Nucleus accumbens (tissue), 56 donors: ENCODE measurements at places on chromosomes 2 and 18.

DNA sequence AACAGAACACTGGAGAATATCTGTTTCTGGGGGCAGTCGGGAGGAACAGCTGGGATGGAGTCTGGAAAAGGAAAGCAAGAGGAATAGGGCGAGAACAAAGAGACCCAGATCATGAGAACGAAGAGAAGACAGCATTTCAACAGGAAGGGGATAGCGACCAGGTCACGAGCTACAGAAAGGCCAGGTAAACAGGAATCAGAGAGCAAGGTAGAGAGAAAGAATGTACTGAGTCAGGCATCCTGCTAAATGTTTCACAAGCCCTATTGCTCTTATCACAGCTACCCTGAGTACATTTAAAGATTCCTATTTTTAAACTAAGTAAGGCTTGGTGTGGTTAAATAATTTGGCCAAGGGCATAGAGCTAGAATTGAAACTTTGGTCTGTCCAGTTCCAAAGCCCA, 254.9 kb upstream of the RAB12 start:
- DNase-seq = no peak

DNA sequence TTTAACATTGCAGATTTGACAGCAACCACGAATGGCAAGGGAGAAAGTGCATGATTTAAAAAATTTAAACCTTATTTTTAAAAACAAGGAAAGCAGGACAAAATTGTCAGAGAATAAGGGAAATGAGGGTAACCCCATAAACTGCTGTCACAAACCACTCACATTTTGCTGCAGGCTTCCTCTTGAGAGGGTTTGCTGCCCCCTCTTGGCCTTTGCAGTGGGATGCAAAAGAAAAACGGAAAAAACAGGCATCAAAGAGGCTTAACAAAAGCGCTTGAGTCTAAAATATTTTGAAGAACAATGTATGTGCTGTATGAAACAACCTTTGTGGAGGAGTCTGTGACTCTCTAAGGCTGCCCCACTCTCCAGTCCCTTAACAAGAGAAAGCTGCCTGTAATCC, 91.6 kb downstream of the TMX3 start:
- peak; percentile 28 for DNase-seq

- DNase-seq = no peak
These were observed 161.2 kb downstream of the GLI2 start for GRCh38 chr2:120896901-120897300.

DNA sequence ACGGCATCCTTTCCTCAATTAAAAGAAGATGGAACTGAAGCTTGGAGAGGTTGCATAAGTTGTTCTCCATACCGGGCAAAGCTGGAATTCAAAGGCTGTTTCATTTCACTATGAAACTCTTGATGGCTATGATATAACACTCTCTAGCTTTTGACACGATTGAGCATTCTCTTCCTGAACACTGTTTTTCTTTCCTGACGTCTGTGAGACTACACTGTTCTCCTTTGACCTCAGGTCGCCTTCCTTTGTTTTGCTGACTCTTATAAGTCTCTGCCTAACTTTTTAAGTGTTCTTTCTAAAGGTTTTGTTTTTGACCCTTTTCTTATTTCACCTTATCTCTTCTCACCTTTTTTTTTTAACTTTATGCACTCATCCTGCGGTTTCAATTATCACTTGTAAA, 261.8 kb upstream of the LINC00305 start:
- DNase-seq = no peak

- no peak for DNase-seq
These were observed 511.4 kb downstream of the RNF144A start for GRCh38 chr2:7428454-7429204.

DNA sequence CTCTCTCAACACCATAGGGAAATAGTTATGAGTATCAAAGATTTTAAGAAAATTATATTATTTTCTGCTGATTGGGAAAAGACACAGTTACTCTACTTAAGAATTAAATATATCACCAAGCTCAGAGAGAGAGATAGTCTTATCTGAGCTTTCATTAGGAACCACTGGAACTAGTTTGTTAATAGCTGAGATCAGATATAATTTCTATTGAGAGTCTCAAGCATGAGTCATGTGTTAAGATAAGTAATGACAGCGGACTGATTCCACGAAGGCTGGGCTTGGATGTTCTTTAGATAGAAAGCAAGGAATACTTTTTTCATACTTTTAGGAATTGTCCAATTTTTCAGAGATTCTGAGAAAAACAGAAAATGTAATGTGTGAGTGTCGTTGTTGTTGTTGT, 44.4 kb upstream of the RBM44 start:
- DNase-seq = no peak

GRCh38 chr18:63741769-63742168, 33.4 kb upstream of the SERPINB7 start:
- no peak for DNase-seq

- no peak for DNase-seq
These were observed 156.6 kb downstream of the INO80D start for GRCh38 chr2:205929246-205929942.

DNA sequence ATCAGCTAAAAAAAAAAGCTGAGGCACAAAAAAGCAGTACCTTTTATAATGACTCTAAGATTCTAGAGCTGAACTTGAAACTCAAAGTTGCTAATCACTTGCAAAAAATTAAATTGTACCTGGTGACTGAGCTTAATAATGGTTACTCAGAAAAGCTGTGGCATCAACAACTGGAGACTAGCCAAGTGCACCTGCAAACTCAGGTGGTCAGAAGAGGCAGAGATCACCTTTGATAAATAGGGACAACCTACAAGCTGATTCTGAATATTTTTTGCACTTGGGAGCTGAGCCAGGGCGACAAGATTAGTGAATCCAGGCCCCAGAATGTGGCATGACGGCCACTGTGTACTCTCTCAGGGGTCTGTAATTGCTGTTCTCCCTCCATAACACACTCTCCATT, 3.0 kb downstream of the ABHD3 start:
- no peak for DNase-seq

DNA sequence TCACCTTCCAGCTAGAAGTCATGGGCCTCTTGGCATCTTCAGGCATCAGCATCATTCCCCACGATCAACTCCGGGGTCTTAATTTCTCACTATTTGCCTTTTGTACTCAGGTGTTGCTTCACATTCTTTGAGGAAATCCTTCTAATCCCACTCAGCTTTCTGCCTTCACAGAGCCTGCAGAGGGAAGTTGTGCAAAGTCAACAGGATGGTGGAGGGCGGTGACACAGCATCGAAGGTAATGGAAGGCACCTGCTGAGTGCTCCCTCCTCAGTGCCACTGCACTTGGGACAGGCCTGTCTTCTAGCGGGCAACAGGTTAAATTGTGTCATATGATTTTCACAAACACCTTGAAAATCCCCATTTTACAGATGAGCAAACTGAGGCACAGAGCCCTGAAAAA, 164.0 kb downstream of the EN1 start:
- no peak for DNase-seq

- no peak for DNase-seq
These were observed 15.8 kb downstream of the TRAF3IP1 start for GRCh38 chr2:238336151-238336550.

GRCh38 chr2:47225061-47225783, 70.1 kb upstream of the STPG4 start:
- no peak for DNase-seq

DNA sequence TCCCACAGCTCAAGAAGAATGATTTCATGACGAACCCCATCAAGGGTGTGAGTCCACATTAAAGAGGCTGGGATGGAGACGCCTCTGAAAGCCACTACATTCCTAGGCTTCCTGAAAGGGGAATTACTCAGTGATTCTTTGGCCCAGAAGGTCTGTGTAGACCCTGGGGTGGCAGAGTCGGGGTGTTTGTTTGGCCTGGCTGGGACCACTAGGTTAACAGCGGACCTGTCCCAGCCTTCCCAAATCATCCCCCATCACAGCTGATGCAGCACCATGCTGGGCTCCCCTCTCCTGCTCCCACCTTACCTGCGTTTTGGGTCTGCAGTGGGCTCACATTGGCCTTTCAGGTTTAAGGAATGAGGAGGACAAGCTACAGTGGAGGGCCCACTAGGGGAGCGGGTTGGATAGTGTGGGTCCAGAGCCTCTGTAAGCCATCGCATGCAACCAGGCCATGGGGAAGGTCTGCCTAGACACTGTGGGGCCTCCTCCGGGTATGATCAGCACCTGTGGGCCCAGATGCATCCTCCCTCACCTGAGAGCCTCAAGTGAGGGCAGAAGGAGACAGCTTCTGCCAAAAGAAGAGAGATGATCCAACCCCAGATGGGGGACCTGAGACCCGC, 16.2 kb downstream of the DIPK1C start:
- DNase-seq = no peak

DNA sequence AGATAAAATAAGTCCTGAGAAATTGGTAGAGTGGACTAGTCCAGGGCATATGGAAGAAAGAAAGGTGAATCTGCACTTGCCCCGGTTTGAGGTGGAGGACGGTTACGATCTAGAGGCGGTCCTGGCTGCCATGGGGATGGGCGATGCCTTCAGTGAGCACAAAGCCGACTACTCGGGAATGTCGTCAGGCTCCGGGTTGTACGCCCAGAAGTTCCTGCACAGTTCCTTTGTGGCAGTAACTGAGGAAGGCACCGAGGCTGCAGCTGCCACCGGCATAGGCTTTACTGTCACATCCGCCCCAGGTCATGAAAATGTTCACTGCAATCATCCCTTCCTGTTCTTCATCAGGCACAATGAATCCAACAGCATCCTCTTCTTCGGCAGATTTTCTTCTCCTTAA, 9.8 kb downstream of the SERPINB13 start:
- DNase-seq = no peak

GRCh38 chr2:85353876-85354285, 447 bp downstream of the RETSAT start:
- no peak for DNase-seq

DNA sequence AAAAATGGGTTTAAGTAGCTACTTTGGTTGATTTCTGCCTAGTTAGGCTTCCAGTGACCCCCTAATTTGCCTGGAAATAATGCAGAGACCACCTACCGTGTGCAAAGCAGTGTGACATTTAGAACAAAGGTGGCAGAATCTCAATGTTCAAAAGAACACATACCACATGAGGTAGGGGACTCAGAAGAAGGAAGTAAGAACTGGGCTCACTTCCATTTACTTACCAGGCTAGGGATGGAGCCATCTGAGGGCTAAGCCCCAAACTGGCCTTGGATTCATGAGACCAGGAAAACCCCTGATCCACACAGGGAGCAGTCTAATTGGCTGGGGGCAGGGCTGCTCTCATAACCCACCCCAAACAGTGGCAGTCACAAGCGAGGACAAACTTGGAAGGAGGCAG, 190.7 kb downstream of the NCKAP5 start:
- DNase-seq = no peak

DNA sequence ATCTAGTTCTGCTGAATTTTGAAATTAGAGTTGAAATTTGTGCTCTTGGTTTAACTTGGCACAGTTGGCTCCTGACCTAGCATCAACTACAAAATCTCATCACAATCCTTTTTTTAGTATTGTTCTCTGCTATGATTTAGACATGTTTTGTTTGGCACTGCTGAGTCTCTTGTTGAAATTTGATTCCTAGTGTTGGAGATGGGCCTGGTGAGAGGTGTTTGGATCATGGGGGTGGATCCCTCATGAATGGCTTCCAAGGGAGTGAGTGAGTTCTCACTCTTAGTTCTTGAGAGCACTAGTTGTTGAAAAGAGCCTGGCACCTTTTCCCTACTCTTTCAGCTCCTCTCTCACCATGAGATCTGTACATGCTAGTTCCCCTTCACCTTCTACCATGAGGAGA, 605.6 kb upstream of the SLC39A10 start:
- no peak for DNase-seq

GRCh38 chr2:200168641-200169555, 137.6 kb upstream of the SPATS2L start:
- DNase-seq = no peak

- no peak for DNase-seq
These were observed 43.2 kb downstream of the ITPRID2 start for GRCh38 chr2:181934694-181935093.

DNA sequence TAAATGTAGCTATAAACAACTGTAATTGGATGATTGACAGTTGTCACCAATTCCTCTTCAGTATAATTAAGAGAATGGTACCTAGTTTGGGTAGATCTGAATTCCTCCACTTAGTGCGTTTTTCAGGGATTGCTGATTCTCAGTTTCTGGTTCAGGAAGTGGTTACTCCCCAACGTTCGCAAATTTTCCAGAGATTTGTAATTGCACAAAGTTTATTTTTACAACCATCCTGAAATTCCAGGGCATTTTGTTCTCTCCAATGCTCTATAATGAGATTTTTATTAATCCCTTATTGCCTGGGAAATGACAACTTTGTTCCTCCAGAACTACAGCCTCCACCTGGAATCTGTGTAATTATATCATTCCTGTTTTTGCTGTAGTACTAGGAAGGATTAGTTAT, 710.6 kb upstream of the ZEB2 start:
- DNase-seq = no peak

DNA sequence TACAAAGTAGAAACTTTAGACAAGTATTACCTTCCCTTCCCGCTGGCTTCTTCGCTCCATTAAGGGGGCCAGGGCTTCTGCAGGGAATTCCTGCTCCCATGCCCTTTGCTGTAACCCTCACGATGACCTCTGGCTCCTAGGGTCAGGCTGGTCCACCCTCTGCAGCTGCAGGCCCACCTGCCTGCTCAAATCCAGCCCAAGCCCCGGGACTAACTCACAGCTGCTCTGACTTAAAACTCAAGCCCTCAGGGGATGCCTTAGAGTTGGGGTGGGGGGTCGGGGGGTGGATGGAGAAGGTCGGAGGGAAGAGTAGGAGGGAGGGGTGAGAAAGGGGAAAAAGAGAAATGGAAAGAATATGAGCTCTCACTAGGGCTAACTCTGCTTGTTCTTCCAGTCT, 4.9 kb downstream of the IGFBP5 start:
- DNase-seq = no peak

DNA sequence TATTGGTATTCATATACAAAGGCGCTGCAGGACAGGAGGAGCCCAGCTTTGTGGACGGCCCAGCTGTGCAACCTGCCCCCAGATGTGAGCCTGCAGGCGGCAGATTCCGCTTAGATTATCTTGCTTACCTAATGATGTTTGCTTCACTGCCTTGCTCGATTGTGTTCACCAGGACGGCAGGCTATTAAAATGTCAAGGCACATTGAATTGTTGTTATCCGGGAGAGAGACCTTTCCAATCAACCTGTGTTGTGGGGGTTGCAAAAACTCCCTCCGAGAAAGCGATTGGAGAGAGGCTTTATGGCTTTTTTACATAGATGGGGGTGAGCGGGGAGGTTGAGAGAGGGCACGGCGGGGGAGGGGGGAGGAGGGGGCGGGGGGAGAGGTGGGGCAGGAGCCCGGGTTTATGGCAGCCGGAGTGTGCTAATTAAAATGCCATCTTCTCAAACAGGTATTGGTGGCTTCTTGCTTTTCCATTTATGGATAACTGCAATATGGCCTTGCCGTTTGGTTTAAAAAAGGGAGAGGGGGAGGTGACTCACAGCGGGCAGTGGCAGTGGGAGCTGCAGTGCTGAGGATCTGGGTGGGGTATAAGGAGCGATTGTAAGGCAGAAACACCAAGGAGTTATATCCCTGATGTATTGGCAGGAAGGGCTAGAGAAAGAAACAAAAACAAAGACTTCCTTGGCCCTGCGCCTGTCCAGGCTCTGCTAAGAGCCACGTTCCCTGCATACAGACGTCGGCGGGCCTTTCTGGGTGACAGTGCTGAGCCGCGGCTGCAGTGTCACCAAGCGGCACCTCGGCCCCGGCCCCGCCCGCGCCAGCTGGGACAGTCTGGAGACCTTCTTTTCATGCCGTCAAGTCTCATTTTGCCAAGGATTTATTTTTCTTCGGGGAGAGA, 97.2 kb downstream of the INSIG2 start:
- peak; percentile 71 for DNase-seq

GRCh38 chr2:206488623-206489022, 45.3 kb downstream of the ADAM23 start:
- DNase-seq = no peak

GRCh38 chr18:2112435-2113045, 458.8 kb downstream of the METTL4 start:
- DNase-seq = no peak

GRCh38 chr2:108593547-108594098, 59.4 kb downstream of the LIMS1 start:
- no peak for DNase-seq
